Aorta (tissue), 5 donors: ENCODE measurements at places on chromosomes 11 and 22. TPM values are rescaled to one million over a fixed set of nuclear protein-coding genes. Genes with fewer than 3 reads are reported as not detected.

- H3K4me3 ChIP-seq, result peak overlapping the region; percentile 50
- no peaks in the 10 kb centered on the region for H3K36me3 ChIP-seq
- H3K27me3 ChIP-seq, result no peaks in the 10 kb centered on the region
- peak overlapping the region; percentile 62 for H3K27ac ChIP-seq
- H3K4me1 ChIP-seq, result no peaks in the 10 kb centered on the region
These were observed 773 bp upstream of the PATL1 start for GRCh38 chr11:59669611-59670009.

DNA sequence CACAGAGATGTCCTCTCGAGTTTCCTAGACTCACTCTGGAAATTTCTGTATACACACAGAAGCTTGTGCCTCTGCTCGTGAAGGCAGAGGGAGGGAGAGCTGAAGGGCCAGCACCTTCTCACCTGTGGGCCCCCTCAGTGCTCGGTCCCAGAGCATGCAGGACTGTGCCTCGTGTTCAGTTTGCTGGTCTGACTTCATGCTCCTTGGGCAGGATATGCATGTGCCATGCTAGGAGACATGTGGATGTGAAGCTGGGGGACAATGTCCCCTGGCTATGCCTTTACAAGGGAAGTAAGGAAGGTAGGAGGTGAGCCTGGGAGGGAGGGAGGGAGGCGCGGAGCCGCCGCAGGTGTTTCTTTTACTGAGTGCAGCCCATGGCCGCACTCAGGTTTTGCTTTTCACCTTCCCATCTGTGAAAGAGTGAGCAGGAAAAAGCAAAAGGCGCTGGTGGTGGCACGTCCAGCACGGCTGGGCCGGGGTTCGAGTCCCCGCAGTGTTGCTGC lies 22.6 kb downstream of the NEAT1 start:
- no peak overlapping the region for H3K4me3 ChIP-seq
- no peak overlapping the region for H3K27ac ChIP-seq
- H3K27me3 ChIP-seq, result no peaks in the 10 kb centered on the region
- H3K36me3 ChIP-seq, result peaks cover 1% of the 10 kb centered on the region

- H3K27me3 ChIP-seq, result no peaks in the 10 kb centered on the region
- H3K4me1 ChIP-seq, result peaks cover 2% of the 10 kb centered on the region
- H3K36me3 ChIP-seq, result no peaks in the 10 kb centered on the region
- H3K27ac ChIP-seq, result no peak overlapping the region
- H3K4me3 ChIP-seq, result no peak overlapping the region
These were observed 35.3 kb downstream of the EXPH5 start for GRCh38 chr11:108558222-108558621.

- no peaks in the 10 kb centered on the region for H3K4me1 ChIP-seq
- DNase-seq, result no peak
- H3K4me3 ChIP-seq, result no peak overlapping the region
- H3K27ac ChIP-seq, result no peak overlapping the region
These were observed 67.2 kb downstream of the PPP2R1B start for GRCh38 chr11:111698852-111699559.

- no peaks in the 10 kb centered on the region for H3K27me3 ChIP-seq
- DNase-seq, result peak; percentile 65
- H3K4me3 ChIP-seq, result no peak overlapping the region
- no peaks in the 10 kb centered on the region for H3K4me1 ChIP-seq
These were observed 14.1 kb downstream of the ANKK1 start for GRCh38 chr11:113401718-113402117.

DNA sequence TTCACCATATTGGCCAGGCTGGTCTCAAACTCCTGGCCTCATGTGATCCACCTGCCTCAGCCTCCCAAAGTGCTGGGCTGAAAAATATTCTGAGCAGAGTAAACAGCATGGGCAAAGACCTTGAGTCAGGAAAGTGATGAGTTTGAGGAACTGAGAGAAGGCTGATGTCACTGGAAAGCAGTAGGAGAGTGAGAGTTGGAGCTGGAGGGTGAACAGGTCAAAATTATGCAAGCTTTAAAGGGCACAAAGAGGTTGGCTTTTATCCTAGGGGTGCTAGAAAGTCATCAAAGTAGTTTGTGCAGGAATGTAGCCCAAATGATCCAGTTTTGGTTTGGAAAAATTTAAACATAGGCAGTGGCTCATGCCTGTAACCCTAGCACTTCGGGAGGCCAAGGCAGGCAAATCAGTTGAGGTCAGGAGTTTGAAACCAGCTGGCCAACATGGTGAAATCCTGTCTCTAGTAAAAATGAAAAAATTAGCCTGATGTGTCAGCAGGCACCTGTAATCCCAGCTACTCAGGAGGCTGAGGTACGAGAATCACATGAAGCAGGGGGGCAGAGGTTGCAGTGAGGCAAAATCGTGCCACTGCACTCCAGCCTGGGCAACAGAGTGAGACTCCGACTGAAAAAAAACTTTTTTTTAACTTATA lies 44.7 kb upstream of the CXCR5 start:
- H3K4me1 ChIP-seq, result no peaks in the 10 kb centered on the region
- H3K4me3 ChIP-seq, result no peak overlapping the region
- DNase-seq, result no peak
- no peaks in the 10 kb centered on the region for H3K27me3 ChIP-seq

DNA sequence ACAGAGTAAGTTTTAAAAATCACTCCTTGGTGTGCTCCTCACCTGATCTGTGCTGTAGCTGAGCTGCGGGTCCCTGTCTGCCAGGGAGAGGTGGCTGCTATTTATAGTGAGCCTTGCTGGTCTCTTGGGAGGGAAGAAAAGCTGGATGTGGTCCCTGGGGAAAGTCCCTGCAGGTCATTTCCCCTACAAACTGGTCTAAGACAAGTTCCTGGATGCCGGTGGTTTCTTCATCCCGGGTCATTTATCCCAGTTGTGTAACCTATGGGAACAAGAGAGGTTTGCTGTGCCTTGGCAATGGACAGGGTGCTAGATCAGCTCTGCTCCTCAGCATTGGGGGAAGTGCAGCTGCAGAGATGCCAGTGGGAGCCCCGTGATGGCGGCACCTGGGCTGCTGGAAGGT lies at the start of gene SAA2:
SAA2 (minus strand) TSS at position 108 of the 400 bp plus-strand sequence. CDS start 657 bp downstream, outside the sequence.
- no peaks in the 10 kb centered on the region for H3K27me3 ChIP-seq
- no peaks in the 10 kb centered on the region for H3K4me1 ChIP-seq
- no peak within 1 kb of the TSS for H3K4me3 ChIP-seq
- H3K27ac ChIP-seq, result no peak within 1 kb of the TSS
- DNase-seq, result no peak

The CTSF gene
- 38.3 TPM for total RNA-seq

- no peak overlapping the region for H3K4me3 ChIP-seq
- no peaks in the 10 kb centered on the region for H3K36me3 ChIP-seq
- peak overlapping the region; percentile 94 for H3K27ac ChIP-seq
- no peak for DNase-seq
These were observed 236.1 kb downstream of the MIAT start for GRCh38 chr22:26893173-26894110.

GRCh38 chr22:44497218-44497904 lies 672 bp downstream of the RTL6 start:
- H3K27ac ChIP-seq, result no peak overlapping the region
- no peaks in the 10 kb centered on the region for H3K36me3 ChIP-seq

- no peak for DNase-seq
- no peak overlapping the region for H3K27ac ChIP-seq
- H3K4me3 ChIP-seq, result no peak overlapping the region
- no peaks in the 10 kb centered on the region for H3K4me1 ChIP-seq
These were observed 485.7 kb upstream of the ANO5 start for GRCh38 chr11:21707116-21707739.

The APOL4 gene
- total RNA-seq, result 7.0 TPM

GRCh38 chr11:76844511-76844910 lies 16.2 kb upstream of the ACER3 start:
- H3K27me3 ChIP-seq, result no peaks in the 10 kb centered on the region
- no peaks in the 10 kb centered on the region for H3K36me3 ChIP-seq
- H3K27ac ChIP-seq, result no peak overlapping the region

DNA sequence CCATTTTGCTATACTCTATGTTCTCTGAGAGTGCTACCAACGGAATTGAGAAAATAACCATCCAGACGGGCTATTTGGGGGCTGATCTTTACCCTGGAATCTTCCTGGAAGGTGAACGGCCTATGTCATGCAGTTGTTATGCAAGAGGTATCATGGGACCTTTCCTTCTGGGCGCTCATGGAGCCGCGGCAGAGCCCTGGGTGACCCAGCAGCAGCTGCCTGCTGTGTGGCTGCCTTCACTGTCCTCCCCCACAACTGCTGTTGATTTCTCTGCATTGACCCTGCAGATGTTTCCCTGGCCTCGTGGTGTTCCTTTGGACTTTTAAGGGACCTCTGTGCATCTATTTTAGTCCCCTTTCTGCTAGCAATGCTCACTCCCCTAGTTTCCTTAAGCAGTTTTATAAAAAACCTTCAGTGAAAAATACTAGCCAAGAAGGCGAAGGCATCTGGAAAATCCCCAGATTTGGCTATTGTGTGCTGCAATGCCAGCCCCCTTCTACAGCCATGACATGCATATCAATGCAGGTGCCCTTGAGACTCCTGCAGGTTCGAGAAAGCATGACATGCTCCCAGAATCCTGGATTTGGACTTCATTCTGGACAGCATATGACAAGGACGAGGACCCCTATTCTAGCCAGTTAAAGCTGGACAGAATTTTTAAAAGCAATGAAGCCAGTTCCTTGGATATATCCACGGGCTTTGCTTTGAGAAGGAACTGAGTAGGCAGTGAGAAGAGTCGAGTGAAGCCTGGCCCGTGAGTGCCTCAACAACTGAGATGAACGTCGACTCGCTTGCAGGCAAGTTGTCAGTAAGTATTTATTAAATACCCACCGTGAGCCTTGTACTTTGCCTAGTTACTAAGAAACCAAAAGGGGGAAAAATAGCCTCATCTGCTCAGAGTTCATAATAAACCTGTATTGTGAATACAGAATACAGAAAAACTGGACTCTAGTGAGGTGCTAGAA lies at the start of gene SLC25A18:
SLC25A18 (plus strand) TSS at position 593 of the 965 bp plus-strand sequence. CDS start 16,447 bp downstream, outside the sequence.
- H3K4me1 ChIP-seq, result no peaks in the 10 kb centered on the region
- no peak within 1 kb of the TSS for H3K4me3 ChIP-seq
- no peaks in the 10 kb centered on the region for H3K36me3 ChIP-seq
- DNase-seq, result peak; percentile 67

DNA sequence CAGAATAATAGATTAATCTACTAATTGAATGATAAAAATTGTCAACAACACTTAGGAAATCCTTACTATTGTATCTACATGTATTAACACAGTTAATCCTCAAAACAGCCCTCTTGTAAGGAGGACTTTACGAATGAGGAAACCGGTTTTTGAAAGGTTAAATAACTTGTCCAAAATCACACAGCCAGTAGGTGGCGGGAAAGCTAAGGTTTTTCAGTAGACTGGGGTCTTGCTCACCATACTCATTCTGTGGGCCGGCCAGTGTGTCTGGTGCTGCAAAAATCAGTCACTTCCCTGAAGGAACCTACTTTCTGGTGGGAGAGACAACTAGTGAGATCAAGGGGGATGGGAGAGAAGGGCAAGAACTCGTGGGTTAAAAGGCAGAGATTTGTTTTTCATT lies 3.8 kb downstream of the DCPS start:
- H3K4me3 ChIP-seq, result no peak overlapping the region
- no peaks in the 10 kb centered on the region for H3K36me3 ChIP-seq
- no peaks in the 10 kb centered on the region for H3K27me3 ChIP-seq
- no peaks in the 10 kb centered on the region for H3K4me1 ChIP-seq

The HBG1 gene
- total RNA-seq, result not detected

DNA sequence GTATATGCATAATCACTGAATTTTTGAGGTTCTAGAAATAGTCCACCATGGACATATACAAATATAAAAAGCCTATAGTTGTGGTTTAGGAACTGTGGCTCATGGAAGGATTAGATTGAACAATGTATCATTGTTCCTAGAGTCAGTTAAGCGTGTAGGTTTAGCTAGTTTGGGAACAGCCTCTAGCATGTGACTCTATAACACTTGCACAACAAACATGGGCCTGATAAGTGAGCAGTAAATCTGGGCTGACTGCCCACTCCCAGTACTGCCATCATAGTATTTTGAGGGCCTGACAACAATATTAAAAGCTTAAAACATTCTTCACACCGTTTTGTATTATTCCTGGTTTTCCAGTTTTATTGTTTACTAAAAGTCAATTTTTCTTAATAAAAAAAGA lies 47.0 kb downstream of the YAP1 start:
- peaks cover 12% of the 10 kb centered on the region for H3K4me1 ChIP-seq
- peak; percentile 78 for DNase-seq
- H3K36me3 ChIP-seq, result no peaks in the 10 kb centered on the region
- H3K27ac ChIP-seq, result no peak overlapping the region
- H3K4me3 ChIP-seq, result no peak overlapping the region

The GLB1L2 gene
- total RNA-seq, result 1.5 TPM

The SGSM1 gene
- 9.2 TPM for total RNA-seq

DNA sequence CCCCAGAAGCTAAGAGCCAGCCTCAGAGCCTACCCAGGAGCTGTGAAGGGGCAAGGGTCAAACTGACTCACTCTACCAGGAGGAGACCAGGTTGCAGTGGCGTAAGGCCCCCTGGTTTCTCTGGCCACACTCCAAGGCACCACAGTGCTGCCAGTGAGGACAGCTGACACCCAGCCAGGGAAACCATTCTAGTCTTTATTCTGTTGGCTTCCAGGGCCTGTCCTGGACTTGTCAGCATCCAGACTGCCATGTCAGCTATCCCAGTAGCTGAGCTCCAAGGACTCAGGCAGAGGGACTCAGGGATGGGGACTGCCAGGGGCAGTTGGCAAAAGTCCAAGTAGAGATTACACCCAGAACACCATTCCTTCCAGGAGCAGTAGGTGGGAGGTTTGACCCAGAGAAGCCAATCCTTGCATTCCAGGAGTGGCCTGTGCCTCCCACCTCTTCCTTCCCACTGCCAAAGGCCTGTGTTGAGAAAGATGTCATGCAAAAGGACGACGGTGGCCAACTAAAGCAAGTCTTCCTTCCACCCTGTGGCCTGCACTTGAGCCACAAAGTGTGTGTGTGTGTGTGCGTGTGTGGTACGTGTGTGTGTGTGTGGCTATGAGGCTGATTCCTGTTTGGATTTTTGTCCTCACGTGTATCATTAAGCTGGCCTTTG lies 3.6 kb upstream of the MAPK8IP1 start:
- no peaks in the 10 kb centered on the region for H3K36me3 ChIP-seq
- H3K27me3 ChIP-seq, result no peaks in the 10 kb centered on the region
- H3K27ac ChIP-seq, result no peak overlapping the region
- H3K4me1 ChIP-seq, result peaks cover 2% of the 10 kb centered on the region
- H3K4me3 ChIP-seq, result no peak overlapping the region

The TXN2 gene
- 42.3 TPM for total RNA-seq

- no peak overlapping the region for H3K4me3 ChIP-seq
- H3K36me3 ChIP-seq, result no peaks in the 10 kb centered on the region
- DNase-seq, result no peak
These were observed 600.1 kb upstream of the CHORDC1 start for GRCh38 chr11:90822996-90823395.

GRCh38 chr11:13446444-13446843 lies 16.6 kb downstream of the BTBD10 start:
- no peak for DNase-seq
- H3K27me3 ChIP-seq, result no peaks in the 10 kb centered on the region
- no peaks in the 10 kb centered on the region for H3K36me3 ChIP-seq

The MYRF gene
- total RNA-seq, result 0.23 TPM

- no peaks in the 10 kb centered on the region for H3K4me1 ChIP-seq
- no peak overlapping the region for H3K4me3 ChIP-seq
- no peaks in the 10 kb centered on the region for H3K27me3 ChIP-seq
- H3K27ac ChIP-seq, result no peak overlapping the region
These were observed 42.5 kb downstream of the CLPB start for GRCh38 chr11:72391638-72392423.

The ROBO4 gene
- 19.7 TPM for total RNA-seq
